NCI-H510A (cell line): ENCODE measurements at places on chromosomes 12 and 14.
A peak's percentile ranks its signal among the peaks of the same experiment; 100 is the strongest.

DNA sequence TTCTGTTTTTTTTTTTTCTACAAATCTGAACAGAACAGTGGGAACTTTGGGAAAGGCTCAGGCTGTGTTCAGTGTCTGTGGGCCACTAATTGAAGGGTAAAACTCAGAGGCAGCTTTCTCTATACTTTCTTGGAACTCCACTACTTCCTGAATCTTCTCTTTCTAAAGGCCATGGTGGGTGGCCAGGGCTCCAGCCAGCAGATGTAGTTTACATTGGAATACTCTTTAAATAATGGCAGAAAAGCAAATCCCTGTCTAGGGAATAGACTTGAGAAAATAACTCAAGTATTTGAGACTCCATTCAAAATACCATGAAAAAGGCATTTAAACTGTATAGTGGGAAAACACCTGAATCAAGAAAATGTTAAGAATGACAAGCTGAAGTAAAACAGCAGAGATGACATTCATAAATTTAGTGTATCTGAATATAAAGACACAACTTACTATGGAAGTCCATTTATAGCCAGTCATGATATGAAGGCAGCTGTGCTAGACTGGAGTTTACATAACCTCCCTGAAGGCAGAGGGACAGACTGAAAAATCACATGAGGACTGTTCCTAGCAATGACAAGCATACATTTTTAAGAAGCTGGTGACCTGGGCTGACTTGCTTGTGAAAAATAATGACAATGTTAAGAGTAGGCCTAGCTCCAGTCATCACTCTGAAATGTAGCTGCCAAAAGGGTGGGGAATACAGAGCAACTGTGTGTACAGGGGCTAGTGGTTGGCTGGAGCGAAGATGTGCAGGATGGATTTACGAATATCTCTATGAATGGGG lies 168.6 kb downstream of the STXBP6 start:
- DNase-seq: no peak

- DNase-seq: no peak
Measured at GRCh38 chr14:106776395-106776983, 1250.1 kb downstream of the TMEM121 start.

DNA sequence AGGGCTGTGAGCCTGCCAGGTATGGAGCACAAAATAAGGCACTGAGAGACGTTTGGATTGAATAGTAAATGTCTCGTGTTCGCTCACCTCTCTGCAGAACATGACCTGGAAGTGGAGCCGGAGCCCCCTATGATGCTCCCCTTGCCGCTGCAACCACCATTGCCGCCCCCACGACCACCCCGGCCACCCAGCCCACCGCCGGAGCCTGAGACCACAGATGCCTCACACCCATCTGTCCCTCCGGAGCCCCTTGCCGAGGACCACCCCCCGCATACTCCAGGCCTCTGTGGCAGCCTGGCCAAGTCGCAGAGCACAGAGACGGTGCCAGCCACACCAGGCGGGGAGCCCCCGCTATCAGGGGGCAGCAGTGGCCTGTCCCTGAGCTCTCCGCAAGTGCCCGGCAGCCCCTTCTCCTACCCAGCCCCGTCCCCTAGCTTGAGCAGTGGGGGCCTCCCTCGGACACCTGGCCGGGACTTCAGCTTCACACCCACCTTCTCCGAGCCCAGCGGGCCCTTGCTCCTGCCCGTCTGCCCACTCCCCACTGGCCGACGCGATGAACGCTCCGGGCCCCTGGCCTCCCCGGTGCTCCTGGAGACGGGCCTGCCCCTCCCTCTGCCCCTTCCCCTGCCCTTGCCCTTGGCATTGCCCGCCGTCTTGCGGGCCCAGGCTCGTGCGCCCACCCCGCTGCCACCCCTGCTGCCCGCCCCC lies 18.7 kb downstream of the SETD1B start:
- no peak for DNase-seq

GRCh38 chr12:112103758-112104503 lies 4.7 kb downstream of the NAA25 start:
- DNase-seq: no peak

- DNase-seq: no peak
Measured at GRCh38 chr12:31362759-31363415, 36.9 kb upstream of the SINHCAF start.

GRCh38 chr14:70780396-70781075 lies 28.8 kb downstream of the MAP3K9 start:
- DNase-seq: no peak

GRCh38 chr14:69048456-69048855 lies 69.4 kb upstream of the ACTN1 start:
- peak; percentile 44 for DNase-seq

GRCh38 chr14:93974299-93974698 lies 2.1 kb downstream of the ASB2 start:
- DNase-seq: no peak

GRCh38 chr12:19181666-19182426 lies 52.3 kb downstream of the PLEKHA5 start:
- no peak for DNase-seq

DNA sequence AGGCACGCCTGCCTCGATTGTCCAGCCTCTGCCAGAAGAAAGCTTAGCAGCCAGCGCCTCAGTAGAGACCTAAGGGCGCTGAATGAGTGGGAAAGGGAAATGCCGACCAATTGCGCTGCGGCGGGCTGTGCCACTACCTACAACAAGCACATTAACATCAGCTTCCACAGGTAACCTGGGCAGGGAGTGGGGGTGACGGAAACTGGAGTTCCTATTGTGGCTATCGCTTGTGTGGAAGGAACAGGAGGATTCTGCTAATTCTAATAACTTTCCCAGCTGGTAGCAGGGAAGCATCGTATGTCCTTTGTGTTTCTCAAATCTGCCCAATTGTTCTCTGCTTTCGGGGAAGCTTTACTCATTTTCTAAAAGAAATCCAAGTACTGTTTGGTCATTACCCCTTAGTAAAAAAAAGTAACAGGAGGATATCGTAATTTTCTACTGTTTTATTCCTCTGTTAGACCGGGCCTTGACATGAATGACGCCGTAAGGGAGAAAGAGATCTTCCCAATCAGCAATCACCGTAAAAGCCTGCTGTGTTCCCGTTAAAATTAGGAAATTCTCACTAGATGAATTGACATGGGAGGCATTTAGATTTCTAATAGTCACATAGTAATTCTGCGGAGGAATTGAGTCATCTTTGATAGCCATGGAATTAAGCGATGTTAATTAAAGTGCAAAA lies 449 bp downstream of the THAP2 start:
- no peak for DNase-seq

GRCh38 chr12:73731658-73732057 lies 806.0 kb upstream of the ATXN7L3B start:
- no peak for DNase-seq

DNA sequence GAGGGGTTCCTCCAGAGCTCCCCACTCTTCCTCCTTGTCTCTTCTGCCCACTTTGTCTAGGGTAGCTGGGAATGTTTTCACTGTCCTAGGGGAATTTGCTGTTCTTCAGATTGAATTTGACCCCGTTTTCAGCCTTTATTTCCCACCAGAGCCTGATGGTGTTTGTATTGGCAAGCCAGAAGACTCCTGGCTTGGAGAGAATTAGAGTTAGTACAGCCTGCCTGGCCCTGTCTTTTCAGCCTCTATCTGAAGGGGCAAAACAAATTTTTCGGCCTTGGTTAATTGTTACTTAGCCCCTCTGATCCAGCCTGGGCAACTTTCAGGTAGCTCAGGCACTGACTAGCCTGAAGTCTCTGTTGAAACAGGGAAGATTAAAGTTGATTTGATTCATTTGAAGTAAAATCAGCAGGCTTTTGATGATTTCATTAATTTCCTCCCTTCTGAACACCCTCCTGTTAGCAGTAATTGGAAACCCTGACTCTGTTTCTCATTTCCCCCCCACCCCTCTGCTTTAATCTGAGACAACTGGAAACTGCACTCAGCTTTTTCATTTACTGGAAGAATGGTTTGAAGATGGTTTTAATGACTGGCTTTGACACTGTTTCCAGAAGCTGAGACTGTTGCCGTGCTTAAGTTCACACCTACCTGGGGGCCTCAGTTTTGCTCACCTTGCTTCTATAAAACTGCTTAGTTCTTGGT lies 63.3 kb downstream of the SUSD6 start:
- no peak for DNase-seq

DNA sequence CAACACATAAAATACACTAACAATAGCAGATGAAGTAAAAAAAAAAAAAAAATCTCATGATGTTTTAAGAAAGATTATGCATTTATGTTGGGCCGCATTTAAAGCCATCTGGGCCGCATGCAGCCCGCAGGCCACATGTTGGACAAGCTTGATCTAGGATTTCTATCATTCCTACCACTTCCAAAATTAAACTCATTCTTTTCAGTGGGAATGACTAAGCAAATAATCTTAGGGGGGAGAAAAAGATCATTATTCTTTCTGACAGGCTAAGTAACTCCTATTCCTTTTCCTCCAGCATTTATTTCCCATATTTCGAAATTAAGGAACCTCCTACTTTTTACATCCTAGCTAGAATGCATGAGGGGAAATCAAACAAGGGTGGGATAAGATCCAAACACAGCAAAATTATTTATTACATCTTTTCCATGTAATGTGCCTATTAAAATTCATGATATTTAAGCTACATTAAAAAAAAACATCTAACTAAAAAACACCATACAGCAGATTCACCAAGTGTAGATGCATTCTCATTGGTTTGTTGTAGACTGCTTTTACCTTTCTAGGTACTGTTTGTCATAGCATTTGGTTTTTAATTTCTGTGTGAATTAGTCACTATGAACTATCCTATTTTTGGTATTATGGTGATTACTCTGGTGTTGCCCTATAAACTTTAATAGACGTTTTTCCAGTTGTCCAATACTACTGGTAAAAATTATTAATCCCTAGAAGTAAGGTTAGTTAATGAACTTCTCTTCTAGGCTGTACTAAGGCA lies 76.1 kb downstream of the RASSF8 start:
- DNase-seq: no peak

DNA sequence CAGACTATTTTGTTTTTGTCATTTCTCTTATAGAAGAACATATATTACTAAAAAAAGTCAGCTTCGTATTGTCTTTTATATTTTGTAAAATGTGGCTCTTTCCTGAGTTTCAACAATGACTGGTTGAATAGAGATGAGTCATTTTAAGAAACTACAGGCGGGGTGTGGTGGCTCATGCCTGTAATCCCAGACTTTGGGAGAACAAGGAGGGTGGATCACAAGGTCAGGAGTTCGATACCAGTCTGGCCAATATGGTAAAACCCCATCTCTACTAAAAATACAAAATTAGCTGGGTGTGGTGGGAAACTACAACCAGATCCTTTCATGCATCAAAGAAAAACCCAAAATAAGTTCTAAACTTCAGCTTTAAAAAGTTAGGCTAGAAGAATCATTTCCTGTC lies 28.8 kb downstream of the HECTD4 start:
- DNase-seq: no peak

DNA sequence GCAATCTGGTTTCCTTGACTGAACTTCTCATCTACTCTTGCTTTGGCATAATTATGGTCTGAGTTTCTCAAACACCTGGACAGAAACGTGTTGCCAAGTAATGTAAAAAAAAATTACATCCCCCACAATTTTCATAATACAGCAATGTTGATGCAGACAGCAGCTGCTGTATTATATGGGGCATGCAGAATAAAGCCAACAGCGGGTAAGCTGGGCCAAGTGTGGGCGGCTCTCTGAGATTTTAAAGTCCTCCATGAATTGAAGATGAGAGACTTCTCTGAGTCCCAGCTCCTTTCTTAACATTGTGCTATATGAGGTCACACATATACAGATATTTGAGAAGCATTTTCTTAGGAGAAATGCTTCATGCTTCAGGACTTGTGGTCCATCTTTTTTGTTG lies 881.2 kb downstream of the GALC start:
- no peak for DNase-seq

- no peak for DNase-seq
Measured at GRCh38 chr12:27064397-27065342, 17.7 kb downstream of the C12orf71 start.

DNA sequence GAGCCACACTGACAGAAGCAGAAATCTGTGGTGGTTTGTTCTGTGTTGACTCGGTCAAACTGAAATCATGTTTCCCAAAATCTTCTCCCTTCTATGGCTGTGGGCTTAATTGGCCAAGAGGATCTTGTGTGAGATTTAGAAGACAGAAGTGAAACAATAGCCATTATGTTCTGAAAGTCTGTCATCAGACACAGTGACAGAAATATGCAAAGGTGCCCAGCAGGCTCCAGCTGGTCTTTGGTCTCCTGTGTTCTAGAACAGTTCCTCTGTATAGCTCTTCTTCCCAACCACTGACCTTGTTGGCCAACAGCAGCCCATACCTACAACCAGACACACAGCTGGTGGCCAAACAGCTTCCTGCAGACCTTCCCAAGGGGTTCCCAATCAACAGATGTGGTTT lies 25.0 kb upstream of the COCH start:
- DNase-seq: no peak

- DNase-seq: peak; percentile 77
Measured at GRCh38 chr14:54564868-54565784, 1.8 kb upstream of the SAMD4A start.

DNA sequence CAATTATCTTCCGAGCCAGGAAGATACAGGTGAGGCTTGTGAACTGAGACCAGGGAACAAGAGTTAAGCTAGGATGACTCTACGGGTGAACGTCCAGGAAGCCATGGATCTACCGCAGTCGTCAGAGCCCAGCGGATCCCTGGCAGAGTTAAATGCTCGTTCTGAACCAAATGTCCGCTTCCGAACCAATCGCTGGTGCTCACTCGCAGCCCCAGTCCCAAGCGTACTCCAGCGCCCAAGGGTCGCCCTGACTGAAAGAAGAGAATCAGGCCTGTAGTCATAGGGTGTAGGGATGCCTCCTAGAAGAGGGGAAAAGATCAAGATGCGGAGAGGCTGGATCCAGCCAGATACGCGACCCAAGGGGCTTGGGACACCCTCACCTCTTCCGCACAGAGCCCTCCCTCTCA lies 283 bp downstream of the VIPAS39 start:
- DNase-seq: no peak

DNA sequence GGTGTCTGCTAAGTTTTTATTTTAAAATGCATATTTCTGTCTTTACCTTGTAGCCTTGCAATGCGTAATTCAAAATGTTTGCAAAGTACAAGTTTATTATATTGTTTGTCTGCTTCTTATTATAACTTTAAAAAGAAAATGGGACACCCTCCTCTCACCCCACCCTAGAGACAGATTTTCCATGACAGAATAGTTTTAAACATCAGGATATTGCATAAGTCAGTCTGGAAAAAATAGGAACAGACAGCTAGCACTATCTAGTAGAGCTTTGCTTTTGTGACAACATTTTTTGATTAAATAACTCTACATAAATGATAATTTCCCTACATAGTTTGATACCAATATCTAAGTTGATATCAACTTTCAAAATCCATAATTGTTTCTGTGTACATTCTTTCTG lies 71.3 kb downstream of the PDE3A start:
- no peak for DNase-seq

DNA sequence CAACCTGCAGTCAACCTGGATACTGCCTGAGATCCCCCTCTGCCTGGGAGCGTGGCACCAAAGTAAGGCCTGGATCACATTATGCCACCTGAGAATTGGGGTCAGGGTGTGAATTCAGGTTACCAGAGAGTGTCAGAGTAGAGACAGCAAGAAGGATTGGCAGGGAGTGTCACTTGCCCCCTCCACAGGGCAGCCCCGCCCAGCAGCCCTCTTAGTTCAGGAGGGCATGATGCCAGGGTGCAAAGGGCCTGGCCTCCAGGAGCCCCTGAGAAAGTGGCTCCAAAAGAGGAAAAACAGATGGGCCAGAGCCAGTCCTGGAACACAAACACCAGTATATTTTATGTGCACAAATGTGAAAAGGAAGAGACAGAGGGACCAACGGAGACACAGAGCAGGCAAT lies 18.6 kb downstream of the TMEM229B start:
- no peak for DNase-seq
